ENCODE measurements at places on chromosomes 6 and 20.

- no peak for DNase-seq
Measured at GRCh38 chr20:20706285-20706684, 6.2 kb downstream of the RALGAPA2 start.

DNA sequence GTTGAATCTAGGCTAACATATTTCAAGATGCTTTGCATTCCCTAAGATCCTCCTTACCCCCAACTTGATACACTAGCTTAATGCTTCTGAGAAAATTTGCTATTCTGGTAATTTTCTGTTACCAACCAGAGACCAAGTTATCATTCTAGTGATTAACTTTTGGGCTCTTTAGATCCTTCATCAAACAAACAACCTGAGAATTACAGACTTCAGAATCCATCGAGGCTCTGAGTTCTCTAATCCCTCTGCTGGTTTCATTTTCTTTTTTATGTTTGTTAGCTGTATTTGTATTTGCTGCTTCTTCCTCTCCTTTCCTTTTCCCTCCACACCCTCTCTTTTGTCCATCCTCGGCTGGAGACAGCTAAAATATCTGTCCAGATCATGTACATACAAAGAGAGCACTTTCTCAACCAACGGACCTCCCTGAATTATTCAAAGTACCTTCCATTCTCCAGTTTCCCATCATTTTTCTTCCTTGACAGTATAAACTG lies 98.7 kb upstream of the RIPOR2 start:
- DNase-seq = no peak

DNA sequence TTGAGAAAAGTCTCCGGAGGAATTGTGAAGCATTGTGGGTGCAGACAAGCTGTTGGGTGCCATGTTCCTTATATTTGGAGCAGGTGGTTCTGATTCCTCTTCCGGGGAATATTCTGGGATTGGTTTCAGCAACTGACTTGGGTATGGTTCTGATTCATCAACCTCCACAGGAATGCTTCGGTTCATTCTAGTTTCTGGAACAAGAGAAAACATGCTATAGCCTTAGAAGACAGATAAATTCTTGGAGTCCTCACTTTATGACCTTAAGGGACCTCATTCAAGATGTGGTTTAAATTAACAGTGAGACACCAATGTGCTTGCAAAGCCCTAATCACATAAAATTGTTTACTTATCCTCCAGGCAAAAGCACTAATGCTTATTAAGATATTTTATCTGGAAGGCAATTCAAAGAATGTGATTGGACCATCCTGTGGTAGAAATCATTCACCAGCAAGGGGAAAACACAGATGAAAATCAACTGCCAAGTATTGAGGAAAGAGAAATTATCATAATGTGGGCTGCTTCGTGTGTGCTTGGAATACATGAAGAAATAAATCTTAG lies 13.7 kb downstream of the TRAF3IP2 start:
- DNase-seq = no peak

DNA sequence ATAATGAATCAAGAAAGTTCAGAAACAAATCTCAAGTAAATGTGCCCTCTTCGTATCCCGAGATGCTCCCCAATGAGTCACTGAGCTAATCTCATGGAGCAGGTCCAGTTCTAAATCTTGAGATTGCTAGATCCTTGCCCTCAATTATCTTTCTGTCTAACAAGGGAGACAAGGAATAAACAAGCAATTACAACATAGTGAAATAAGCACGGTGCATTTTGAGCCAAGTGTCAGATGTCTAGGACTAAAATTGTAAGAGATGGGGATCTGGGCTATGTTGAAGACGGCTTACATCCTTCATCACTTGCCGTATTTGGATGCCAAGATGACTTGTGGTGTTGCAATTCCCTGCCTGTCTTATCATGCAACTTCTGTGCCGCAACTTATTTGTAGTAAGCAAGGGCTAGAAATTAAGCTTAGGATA lies 56.5 kb upstream of the ADGRF1 start:
- no peak for DNase-seq

GRCh38 chr6:91751526-91751925 lies 1164.7 kb upstream of the MAP3K7 start:
- no peak for DNase-seq

Measured in posterior cingulate gyrus (tissue), 11 donors.